ENCODE measurements at places on chromosomes 6 and 20.

DNA sequence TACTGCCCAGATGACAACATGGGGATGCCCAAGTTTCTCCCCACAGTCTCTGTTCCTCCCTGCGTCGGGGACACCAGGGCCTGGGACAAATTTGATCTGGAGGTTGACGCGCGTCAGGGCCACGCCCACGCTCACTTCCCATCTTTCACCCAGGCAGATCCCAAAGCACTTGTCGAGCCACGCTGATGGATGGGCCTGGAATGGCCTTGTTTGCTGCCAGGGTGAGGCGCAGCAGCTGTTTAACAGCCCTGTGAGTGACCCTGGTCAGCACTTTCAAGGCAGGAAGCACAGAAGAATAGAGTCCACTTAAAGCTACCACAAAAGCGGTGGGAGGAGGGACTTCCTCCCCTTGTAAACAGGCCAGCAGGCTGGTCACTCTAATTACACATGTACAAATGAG is 324.7 kb upstream of the JARID2 start:
- no peak for DNase-seq

DNA sequence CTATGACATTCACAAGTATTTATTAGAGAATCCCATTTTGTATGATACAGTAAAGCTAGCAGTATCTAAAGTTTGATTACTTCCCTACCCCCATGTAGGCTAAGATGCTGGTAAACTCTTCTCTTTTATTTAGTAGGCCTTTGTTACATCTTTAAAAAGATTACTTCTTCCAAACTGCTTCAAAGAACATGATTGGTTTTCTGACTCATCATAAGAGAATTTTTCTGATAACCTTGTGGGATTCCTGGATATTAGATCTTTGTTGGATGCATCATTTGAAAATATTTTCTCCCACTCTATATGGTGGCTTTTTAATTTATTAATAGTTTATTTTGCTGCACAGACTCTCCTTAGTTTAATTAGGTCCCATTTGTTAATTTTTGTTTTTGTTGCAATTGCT is 898.3 kb upstream of the ADGRB3 start:
- no peak for DNase-seq

DNA sequence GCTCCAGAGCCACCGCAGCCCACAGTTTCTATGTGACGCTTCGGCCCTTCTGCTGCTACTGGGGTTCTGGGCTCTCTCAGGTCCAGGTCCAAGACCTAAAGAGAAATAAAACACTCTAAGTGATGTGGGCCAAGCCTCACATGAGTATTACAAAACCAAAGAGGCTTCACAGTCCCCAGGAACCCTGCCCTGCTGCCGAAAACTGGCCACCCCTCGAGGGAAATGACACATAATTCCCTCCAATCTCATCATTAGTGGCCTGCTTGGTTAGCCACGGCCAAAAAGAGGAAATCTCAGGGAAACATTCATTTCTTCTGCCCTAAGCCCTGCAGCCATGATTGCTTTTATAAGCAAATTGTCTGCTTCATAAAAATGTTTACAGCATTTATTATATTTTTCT is 32.5 kb downstream of the DLL1 start:
- DNase-seq = no peak

DNA sequence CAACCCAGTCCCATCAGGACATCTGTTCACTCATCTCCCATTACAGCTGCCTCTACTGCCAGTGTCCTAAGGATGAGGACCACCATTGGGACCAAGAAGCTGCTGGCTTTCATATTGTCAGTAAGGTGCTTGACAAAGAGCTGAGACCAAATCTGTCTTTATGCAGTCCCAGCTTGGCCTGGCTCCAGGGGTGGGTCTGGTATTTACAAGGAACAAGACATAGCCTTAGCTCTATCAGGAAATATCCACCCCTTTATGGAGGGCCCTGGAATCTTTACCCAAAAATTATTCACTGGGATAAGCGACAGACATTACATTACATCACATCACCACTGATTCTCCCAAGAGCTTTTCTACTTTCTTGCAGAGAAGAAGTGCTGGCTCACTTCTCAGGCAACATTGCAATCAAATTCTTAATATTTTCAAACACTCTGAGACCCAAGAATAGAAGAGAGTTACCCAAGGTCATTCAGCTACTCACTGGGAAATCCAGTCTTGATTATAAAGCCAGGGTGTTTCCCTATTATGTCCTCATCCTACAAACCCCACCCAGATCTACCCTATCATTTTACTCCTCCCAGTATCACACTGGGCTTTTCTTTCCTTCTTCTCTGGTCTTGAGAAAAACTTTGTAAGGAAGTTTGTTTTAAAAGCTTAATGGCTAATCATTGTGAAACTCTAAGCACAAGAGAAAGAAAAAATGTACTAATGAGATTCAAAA is 11.5 kb upstream of the PI3 start:
- DNase-seq = no peak

GRCh38 chr20:36243726-36244125 is 7.4 kb downstream of the AAR2 start:
- DNase-seq = no peak

GRCh38 chr6:5146398-5146797 is 61.3 kb downstream of the PPP1R3G start:
- DNase-seq = no peak

DNA sequence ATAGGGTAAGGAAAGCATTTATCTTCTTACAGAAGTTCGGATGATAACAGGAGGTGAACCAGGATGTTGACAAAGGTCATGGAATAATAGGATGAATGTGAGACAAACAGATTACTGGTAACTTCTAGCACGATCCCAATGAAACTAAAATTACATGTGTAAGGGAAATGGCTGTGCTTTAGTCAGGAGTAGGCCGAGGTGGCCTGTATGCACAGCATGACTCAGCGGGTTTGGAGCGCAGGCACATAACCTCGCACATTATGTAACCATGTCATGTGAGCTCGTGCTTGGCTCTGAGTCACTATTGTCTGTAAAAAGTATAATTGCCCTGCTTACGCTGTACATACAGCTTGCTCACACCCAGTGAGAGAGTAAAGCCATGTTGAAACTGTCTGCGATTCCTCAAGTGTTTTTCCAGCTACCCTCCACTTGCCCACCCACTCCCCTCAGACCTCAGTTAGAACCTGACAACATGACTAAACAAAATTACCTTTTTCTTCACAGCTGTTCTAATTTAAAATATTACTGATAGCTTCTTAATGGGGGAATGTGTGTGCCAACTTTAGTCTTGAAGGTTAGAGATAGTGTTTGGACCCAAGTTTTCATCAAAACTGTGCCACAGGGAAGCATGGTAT is 8.2 kb downstream of the CYB5R4 start:
- DNase-seq = no peak

DNA sequence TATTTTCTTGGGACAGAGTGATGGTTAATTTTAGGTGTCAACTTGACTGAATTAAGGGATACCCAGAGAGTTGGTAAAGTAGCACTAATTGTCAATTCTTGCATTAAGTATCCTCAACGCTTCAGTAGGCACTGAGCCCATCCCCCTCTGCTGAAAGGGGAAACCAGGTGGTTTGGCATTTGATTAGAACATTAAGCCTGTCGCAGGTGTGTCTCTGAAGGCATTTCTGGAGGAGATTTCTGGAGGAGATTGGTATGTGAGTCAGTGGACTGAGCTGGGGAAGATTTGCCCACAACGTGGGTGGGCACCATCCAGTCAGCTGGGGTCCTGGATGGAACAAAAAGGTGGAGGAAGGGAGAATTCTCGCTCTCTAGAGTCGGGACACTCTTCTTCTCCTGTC is 119.8 kb downstream of the RFX6 start:
- no peak for DNase-seq

DNA sequence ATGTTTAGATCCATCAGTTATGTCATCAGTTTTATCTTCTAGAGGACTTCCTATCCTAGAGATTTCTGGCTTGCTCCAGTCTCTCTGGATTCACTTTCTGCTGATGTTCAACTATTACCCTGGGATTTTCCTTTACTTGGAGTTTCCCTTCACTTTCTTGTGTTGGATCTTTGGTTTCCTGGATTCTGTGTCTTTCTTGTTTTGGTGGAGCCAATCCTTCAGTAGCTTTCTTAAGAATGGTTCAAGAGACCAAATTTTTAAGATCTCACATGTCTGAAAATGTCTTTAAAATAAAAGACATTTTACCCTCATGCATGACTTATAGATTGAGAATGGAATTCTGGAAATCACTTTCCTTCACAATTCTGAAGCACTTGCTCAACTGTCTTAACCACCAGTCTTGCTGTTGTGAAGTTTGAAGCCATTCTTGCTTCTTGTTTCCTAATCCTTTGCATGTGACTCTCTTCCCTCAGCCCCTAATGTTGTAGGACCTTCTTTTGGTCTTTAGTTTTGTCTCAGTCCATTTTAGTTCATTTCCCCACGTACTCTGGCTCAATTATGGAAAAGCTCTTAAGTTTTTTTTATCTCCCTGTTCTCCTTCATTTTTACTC is 87.9 kb downstream of the ARID1B start:
- no peak for DNase-seq

- no peak for DNase-seq
These were observed 19.1 kb upstream of the ADGRB3 start for GRCh38 chr6:68615938-68616337.

GRCh38 chr6:107538856-107539387 is 49.0 kb downstream of the SOBP start:
- DNase-seq = no peak

DNA sequence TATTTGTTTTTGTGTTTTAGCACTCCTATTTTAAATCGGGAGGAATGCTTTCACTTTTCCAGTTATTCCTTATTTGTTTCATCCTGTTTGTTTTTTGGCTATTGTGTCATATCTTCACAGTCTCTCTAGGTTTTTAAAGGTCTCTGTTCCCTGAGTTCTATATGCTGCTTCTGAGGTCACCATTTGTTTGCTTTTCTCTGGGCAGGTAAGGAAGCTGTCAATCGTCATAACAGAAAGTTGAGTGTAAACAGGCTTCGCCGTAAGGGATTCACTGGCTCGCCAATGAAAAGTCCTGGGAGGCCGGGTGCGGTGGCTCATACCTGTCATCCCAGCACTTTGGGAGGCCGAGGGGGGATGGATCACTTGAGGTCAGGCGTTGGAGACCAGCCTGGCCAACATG is 48.7 kb upstream of the RPS6KA2 start:
- DNase-seq = no peak

GRCh38 chr6:134589512-134589911 is 271.6 kb upstream of the SGK1 start:
- no peak for DNase-seq

- no peak for DNase-seq
These were observed 199.4 kb upstream of the ZNF184 start for GRCh38 chr6:27672113-27672799.

- no peak for DNase-seq
These were observed 182.1 kb downstream of the ADAT2 start for GRCh38 chr6:143268439-143268838.

- DNase-seq = no peak
These were observed 73.2 kb downstream of the RSPO3 start for GRCh38 chr6:127191716-127192115.

GRCh38 chr20:33209789-33210188 is 7.4 kb upstream of the BPIFA3 start:
- DNase-seq = no peak

DNA sequence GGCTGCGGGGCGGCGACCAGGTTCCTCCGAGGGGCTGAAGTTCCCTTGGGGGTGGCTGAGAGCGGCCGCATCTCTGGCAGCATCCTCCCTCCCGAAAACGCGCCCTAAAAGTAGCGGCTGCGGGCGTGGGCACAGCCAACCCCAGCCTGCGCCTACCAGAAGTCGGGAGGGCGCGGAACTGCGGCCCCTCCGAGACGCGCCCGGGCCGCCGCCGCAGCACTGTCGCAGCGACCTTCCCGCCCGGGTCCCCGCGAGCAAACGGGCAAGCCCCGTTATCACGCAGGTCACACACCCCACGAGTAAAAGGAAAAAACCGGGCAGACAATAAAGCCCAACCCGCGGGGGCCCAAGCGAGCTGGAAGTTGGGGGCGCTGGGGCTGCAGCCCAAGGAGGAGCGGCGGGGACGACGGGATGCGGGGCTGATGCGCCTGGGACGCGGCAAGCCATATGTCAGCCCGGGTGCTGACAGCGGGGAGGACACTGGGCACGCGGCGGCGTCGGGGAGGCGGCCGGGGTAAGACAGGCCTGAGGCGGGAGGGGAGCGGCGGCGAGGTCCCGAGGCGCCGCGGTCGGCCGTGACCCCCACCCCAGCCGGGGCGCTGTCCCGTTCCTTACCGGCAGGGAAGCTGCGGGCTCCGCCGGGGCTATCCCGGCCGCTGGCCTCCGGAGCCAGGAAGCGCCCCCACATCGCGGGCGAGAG is 659 bp downstream of the CEP85L start:
- DNase-seq = peak; percentile 22

GRCh38 chr6:18598551-18599264 is 211.6 kb downstream of the RNF144B start:
- no peak for DNase-seq

GRCh38 chr20:38763616-38764015 is 15.4 kb downstream of the ACTR5 start:
- DNase-seq = no peak

DNA sequence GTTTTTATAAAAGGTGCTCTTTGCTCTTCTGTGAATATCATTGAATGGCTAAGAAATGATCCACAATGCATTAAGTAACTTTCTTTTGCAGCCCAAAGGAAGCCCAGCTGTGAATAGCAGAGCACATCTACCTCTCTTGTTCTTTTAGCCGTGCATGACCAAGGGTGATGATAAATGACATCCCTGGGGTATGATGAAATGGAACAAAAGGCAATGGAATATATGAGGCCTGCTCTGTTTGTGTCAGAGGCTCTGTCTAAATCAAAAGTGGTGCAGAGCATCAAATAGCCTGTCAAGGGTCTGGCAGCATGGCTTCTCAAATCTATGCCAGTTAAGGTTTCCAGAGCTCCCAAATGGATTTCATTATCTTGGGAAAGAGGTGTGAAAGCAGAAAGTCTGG is 362.6 kb upstream of the RNF217 start:
- DNase-seq = no peak

DNA sequence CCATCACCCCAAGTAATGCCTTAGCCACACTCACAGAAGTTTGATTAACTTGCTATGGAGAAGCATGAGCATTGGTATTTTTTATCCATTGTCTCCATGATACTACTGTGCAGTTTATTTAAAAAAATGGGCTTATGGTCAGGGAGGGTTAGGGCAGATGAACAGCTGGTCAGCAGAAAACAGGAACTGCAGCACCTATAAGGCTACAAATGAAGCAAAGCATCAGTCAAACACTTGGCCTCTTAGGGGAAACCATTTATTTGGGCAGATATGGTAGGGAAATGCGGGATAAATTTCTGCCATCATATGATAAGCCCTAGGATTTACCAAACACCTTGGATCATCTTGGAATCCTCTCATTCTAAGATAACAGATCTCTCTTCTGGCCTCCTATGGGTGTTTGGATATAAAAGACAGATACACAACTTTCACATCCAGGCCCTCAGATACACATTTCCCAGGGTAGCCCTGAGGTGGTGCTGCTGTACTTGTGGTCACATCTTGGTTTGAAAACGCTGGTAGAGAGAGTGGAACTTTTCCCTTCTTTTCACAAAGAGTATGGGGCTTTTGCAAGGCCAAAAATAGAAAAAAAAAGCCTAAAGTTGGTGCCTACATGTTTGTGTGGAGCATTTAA is 42.8 kb upstream of the AHI1 start:
- no peak for DNase-seq

GRCh38 chr6:30363459-30363858 is 18.5 kb downstream of the RPP21 start:
- DNase-seq = no peak
